ENCODE measurements at places on chromosomes 16 and 17.

- DNase-seq, result peak; percentile 20
Measured at GRCh38 chr17:76447931-76448652, 4.9 kb downstream of the UBE2O start.

GRCh38 chr16:19718624-19718965, 524 bp downstream of the IQCK start:
- no peak for DNase-seq

DNA sequence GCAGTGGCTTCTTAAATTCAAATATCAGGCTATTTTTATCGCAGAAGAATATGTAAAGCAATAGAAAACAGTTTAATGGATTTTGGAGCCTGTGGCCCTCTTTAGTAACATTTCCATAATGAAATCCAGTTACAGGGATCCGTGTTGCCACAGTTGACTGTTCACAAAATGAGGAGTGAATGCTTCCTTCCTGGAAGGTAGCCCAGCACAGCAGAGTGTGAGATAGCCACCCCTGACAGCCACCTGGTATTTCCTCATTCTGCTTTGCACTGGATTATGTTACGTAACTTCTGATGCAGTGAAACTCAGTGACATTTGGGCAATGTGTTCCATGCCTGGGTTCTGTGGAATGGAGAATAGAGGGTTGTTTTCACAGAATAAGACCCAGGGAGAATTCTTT, 517.2 kb downstream of the RBFOX1 start:
- no peak for DNase-seq

GRCh38 chr16:31351942-31352325, 3.0 kb upstream of the ITGAX start:
- no peak for DNase-seq

DNA sequence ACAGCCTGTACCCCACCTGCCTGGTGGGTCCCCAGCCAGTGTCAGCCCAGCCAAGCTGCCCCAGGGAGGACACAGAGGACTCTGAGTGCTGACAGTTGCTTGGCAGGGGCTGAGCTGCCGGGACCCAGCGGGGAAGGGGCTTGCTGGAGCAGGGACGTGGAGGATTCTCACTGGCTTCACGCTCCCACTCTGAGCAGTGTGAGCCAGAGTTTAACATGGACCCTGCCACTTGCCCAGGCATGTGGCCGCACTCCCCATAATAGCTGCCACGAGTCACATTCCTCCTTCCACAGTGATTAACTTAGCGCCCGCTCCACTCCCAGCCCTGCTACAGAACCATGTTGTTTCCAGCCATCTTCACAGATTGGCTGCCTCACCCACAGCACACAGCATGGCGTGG, 31.2 kb downstream of the SREBF1 start:
- DNase-seq, result no peak

GRCh38 chr17:68439656-68440290, 17.5 kb downstream of the WIPI1 start:
- DNase-seq, result no peak

GRCh38 chr17:56172517-56172982, 19.3 kb downstream of the ANKFN1 start:
- DNase-seq, result no peak

DNA sequence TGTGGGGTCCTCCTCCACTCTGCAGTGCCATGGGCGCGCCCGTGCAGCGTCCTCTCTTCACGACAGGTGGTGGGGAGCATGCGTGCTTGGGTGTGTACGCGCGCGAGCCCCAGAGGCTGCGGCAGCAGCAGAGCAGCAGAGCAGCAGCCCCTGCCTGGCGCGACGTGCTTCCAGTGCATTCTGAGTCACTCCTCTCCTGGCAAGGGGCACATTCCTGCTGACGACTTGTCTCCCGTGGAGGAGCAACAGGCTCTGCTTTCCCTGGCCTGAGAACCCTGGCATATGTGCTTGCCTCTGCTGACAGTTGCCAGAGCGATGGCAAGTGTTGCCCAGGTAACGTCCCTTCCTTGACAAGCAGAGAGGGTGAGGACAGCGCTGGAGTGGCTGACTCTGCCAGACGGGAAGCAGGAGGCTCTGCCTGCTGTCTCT, 133.8 kb upstream of the PLCG2 start:
- no peak for DNase-seq

GRCh38 chr17:44397479-44398440, 8.3 kb upstream of the ITGA2B start:
- no peak for DNase-seq

- peak; percentile 69 for DNase-seq
Measured at GRCh38 chr16:24010440-24011089, 174.8 kb downstream of the PRKCB start.

DNA sequence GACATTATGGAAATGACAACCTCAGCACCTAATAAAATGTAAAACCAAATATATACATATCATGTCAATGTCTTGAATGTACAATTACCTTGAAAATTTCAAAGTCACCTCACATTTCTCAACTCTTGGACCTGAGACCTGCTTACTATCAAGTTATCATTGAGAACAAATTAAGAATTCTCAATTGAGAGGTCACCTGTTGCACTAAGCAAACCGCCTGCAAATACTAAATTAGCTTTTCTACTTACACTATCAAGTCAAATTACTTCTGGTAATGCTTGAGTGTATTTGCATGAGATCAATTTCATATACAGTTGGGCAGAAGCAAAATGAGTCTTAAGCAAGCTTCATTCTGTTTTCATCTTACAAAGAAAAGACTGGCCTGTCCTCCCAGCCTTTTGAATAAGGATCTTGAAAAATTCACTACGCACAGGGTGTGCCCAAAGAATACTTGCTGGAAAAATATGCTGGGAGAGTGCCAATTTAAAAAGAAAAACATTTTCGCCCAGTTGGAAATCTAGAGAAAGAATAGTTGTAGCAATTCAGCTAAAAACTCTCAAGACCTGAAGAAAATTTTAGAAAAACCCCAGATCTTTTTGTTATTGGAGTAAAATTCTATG, 35.7 kb downstream of the KANSL1 start:
- no peak for DNase-seq

DNA sequence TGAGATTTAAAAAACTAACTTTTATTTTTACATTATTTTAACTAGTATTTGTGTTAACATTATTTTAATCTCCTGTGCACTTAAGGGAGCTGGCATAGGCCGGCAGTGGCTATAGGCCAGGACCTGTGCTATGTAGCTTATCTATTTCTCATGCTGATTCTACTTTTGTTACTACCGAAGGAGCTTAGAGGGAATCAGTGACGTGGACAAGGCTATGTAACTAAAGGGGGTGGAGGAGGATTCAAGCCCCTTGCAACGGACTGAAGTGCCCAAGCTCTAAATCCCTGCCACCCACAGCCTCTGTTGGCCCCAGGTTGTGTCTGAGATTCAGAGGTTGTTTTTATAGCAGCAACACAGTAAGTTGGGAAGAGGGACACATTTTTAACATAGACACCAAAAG, 356.4 kb downstream of the WWOX start:
- DNase-seq, result no peak

DNA sequence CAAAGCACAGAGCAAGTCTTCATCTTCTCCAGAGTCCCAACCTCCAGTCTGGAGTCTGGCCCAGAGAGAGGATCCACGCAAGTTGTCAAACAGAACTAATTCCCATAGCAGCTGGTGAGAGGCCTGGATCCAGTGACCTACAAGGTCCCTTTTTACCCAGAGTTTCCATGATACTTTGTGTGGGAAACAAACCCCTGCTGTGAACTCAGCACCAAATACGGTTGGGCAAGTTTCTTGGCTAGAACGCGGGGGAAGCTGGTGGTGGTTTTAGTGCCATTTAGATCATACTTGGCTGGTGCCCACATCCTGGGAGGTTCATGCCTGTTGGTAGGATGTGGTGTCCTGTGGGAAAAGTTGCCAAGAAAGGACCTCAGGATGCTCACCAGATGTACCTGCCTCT, 18.1 kb downstream of the TMC7 start:
- DNase-seq, result no peak

DNA sequence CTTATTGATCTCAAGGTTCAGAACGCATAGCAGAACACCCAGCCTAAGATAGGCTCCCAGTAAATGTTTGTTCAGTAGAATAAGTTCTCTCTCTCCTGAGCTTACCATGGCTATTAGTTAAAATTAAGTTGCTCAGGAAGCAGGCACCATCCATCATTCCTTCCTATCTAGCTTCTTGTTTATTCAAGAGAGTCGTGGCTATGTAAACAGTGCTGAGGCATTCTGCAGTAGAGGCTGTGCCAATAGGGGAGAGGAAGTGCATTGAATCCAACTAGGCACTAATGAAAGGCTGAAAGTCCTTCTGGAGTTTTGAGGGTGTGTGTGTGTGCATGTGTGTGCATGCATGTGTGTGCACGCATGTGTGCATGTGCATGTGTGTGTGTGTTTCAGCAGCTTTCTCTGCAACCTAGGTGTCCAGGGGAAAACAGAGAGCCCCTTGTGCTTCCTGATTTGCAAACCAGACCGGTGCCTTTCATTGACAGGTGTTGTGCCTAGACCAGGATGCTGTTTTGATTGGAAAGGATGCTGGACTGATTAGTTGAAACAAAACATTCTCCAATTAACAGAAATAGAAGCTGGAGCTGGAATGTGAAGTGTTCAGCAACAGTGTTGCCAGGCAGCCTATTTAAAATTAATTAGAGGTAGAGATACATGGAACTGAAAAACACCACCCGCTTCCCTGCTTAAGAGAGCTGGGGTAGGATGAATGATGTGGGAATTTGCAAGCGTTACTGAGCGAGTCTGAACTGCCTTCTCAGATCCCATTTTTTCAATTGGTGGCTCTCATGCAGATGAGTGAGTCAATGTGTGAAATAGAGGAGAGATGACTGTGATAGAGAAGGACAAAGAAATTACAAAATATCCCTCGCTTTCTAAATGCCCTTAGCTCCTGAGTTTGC, 103.3 kb upstream of the CLEC3A start:
- no peak for DNase-seq

GRCh38 chr17:11625878-11626277, 27.6 kb downstream of the DNAH9 start:
- DNase-seq, result no peak

DNA sequence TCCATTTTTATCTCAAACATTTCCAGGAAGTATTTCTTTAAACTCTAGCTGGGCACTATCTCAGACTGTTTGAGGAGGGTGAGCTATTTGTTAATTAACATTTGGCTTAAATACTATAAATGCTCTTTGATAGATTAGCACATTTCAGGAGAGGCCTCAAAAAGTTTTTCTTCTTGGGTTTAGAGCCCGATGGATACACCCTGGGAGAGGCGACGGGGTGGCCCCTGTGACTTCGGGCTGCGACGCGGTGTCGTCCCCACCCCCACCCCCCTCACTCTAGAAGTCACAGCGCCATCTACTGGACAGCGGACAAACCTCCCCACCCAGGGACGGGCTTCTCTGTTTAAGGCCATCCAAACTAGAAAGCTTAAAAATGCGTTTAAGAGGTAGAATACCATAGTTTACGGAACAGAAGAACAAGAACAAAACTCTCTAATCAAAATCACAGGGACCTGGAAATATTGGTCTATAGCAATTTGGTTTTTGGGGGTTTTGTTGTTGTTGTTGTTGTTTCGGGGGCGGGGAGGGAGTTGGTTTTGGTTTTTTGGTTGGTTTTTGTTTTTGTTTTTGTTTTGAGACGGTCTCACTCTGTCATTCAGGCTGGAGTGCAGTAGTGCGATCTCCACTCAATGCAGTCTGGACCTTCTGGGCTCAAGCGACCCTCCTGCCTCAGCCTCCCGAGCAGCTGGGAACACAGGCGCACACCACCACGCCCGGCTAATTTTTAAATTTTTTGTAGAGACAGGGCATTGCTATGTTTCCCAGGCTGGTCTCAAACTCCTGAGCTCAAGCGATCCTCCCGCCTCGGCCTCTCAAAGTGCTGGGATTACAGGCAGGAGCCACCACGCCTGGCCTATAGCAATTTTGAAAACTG, 254.4 kb downstream of the C16orf95 start:
- DNase-seq, result peak; percentile 31

- peak; percentile 55 for DNase-seq
Measured at GRCh38 chr17:42268236-42268635, 8.0 kb downstream of the STAT5B start.

DNA sequence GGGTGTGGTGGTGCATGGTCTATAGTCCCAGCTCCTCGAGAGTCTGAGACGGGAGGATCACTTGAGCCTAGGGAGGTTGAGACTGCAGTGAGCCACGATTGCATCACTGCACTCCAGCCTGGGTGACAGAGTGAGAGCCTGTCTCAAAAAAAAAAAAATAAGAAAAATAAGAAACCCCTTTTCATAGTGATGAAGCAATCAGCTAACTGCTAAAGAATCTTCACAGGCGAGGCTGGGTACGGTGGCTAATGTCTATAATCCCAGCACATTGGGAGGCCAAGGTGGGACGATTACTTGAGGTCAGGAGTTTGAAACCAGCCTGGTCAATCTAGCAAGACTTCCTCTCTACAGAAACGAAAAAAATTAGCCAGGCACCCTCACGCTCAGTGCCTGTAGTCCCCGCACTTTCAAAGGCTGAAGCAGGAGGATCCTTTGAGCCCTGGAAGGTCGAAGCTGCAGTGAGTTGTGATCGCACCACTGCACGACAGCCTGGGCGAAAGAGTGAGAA, 760 bp downstream of the SLFN12L start:
- no peak for DNase-seq

DNA sequence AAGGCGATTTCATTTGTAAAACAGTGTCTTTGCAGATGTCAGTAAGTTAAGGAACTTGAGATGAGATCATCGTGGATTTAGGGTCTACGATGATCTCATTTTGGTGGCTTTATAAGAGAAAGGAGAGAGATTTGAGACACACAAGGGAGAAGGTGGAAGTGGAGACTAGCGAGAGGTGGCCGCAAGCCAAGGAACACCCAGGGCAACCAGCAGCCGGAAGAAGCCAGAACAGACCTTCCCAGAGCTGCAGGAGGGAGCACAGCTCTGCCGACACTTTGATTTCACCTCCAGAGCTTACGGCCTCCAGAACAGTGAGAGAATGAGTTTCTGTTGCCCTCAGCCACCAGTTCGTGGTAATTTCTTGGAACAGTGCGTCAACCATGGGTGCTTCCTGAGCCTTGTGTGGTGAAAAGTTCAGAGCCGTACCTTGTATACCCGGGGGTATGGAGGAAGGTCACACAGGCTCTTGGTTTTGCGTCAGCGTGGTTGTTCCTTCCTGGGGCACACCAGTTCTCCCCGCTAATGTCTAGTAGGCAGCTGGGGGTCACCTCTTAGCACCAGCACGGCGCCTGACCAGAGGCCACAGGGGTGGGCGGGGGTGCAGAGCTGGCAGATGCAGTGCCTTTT, 12.9 kb upstream of the SEC14L1 start:
- peak; percentile 89 for DNase-seq

GRCh38 chr17:82148011-82148410, 50.0 kb upstream of the FASN start:
- no peak for DNase-seq

- DNase-seq, result peak; percentile 88
Measured at GRCh38 chr17:17859909-17860765, 23.4 kb upstream of the SREBF1 start.

- DNase-seq, result no peak
Measured at GRCh38 chr16:14101415-14101814, 30.3 kb downstream of the MRTFB start.

GRCh38 chr16:19613834-19614233, 58.3 kb downstream of the VPS35L start:
- no peak for DNase-seq

- no peak for DNase-seq
Measured at GRCh38 chr17:57724026-57724728, 20.9 kb downstream of the CCDC182 start.
